ENCODE measurements at places on chromosomes 5 and 9.

- no peak for DNase-seq
Observed at GRCh38 chr5:53089481-53089991, 20.0 kb downstream of the MOCS2 start.

GRCh38 chr9:4691795-4692194 lies 12.4 kb downstream of the CDC37L1 start:
- DNase-seq = no peak

DNA sequence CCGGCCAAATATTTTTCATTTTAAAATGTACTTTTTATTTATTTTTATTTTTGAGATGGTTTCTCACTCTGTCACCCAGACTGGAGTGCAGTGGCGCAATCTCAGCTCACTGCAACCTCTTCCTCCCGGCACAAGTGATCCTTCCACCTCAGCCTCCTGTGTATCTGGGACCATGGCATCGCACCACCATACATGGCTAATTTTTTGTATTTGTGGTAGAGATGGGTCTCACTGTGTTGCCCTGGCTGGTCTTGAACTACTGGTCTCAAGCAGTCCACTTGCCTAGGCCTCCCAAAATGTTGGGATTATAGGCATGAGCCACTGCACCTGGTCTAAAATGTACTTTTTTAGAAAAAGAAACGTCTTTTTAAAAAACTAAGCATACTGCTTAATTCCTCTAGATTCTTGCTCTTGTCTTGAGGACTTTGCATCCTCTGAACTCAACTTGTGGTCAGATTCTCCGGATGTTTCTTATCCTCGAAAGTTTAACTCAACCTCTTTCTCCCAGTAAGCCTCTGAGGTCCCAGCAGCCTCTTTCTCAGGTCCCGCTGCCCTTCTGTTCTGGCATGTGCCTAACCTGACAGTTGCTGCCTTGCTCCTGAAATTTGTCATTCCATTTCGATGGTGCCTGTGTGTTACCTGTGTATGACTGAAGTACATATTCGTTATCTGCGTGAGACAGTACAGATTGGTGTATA lies 63.0 kb downstream of the TRIO start:
- no peak for DNase-seq

DNA sequence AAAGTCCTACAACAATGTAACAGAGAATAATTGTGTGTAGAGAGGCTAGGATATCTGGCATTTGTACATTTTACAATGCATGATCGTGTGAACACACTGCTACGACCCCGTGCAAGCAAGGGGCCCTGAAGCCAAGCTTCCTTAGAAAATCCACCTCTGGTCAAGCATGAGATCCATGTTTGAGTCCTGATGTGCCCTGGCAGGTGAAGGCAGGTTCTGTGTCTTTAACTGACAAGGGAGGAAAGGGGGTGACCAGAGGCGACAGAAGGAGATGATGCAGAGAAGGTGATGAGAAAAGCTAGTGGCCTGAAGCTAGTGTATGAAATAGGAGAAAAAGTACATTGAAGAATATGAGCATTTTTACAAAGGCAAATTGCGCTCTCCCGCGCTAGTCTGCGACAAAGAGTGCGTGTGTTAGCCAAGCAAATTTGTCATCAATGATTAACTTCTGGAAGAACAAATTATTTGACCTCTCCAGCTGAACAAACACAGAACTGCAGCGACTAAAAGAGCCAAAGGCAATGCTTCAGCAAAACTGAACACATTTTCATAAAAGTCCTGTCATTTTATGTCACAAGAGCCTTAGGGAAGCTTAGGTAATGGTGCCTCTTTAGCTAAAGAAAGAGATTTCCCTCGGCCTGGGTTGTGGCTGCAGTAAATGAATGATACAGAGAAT lies 101.7 kb upstream of the DAPK1 start:
- DNase-seq = no peak

- DNase-seq = no peak
Observed at GRCh38 chr5:171483551-171484135, 64.2 kb downstream of the FGF18 start.

DNA sequence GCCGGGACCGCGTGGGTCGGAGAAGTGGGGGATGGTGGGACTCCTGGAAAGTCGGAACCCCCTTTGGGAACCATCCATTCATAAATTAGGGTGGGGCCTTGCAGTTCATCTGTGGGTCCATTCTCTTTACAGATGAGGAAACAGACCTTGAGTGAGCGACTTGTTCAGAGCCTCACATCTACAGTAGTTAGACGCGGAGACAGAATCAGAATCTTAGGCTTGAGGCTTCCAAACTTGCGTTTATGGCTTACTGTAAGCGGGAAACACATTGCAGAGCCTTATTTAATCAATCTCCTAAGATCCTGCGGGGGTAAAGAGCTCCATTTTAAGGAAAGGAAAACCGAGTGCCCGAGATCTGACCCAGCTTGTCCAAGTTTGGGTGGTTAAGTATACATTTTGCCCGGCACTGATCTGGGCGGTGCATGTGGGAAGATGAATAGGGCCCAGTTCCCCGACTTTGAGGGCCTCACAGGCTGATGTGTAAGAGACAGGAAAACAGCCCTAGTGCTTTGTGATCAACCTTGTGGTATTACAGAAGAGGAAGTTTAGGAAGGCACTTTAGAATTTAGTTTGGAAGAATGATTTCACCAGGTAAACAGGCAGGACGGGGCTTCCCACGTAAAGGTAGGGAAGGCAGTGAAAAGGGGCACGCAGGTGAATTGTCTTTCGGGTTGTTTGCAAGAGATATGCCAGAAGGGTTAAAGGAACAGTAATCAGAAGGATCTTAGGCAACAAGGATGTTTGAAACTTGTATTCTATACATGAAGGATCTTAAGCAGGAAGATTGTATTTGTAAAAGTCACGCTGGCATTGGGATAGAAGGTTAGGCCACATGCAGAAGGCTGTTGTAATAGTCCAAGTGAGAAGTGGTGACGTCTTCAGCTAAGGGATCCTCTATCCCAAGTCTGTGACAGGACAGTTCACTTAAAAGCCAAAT lies 744 bp downstream of the TARS1 start:
- DNase-seq = peak; percentile 64

DNA sequence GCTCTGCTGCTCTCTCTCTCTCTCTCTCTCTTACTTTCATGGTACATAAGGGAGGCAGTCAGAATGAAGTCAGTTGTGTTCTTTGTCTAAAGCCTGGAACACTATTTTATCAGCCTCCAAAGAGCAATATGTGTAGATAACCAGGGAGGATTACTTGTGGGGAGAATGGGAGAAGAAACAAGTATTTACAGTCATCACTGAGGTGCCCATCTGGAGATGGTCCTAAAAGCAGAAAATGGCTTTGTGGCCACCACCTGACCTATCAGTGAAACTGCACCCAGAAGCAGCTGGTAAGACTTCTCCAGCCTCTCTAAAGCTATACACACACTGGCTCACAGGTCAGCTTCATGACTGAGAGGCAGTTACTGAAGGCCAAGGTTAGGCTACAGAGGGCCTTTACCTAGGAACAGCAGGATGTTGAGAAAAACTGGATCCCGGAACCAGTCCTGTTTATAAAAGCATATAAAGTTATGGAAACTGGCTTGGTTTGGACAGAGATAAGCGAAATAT lies 75.1 kb downstream of the MRPS27 start:
- no peak for DNase-seq

GRCh38 chr5:10459080-10460055 lies 17.7 kb downstream of the ROPN1L start:
- no peak for DNase-seq

DNA sequence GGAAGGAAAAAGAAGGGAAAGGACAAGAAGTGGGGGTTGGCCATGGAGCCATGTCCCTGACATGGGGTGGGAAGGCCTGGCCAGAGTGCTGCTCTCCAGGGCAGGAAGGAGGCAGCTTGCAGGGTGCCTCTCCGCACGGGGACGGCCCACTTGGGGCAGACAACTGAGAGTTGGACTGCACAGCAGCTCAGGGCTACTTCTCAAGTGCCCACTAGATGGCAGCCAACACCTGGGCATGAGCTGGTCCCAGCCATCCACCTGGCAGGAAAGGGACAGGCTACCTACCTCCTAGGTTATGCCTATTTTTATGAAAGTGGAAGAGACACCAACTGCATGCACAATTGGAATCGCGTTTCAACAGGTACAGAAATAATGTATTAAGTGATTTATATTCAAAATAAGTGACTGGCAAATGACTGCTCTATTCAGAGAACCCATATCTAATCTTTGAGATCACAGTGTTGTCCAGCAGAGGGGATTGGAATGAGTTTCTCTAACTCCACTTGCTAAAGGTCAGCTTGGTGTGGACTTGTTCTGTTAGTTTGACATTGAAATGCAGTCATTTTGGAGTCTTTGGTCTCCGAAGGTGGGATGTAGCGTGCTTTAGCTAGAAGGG lies 113.4 kb downstream of the SYK start:
- DNase-seq = peak; percentile 55

DNA sequence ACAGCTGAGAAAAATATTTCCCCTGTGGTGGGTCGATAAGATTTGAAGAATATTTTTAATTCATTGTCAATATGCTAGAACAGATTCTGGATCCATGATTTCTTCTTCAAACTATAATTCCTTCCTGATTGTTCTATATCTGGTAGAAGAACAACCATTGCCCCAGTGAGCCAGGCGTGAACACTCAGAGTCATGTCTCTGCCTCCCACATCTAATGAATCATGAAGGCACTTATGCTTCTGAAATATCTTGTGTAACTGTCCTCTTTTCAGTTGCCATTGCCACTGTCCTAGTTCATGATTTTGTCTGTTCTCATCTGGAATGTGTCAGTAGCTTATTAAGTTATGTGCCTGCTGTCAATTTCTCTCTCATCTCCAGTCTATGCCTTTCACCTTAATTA lies 40.0 kb downstream of the GABRG2 start:
- DNase-seq = no peak

All from C1 segment of cervical spinal cord (tissue), 14 donors.